GM23338 (cell line): ENCODE measurements at places on chromosomes 5 and 9. TPM values are rescaled to one million over a fixed set of nuclear protein-coding genes. Genes with fewer than 3 reads are reported as not detected.

CDX1 gene
- not detected in 2 replicates for polyA plus RNA-seq

SLC34A3 gene
- not detected in 2 replicates for polyA plus RNA-seq

C5orf63 gene
- polyA plus RNA-seq, result 8.1 and 10.5 TPM in 2 replicates

PRLR gene
- polyA plus RNA-seq, result 0.31 and 0.45 TPM in 2 replicates
